Mesendoderm (in vitro differentiated cells): ENCODE measurements at places on chromosomes 12 and 14.
A peak's percentile ranks its signal among the peaks of the same experiment; 100 is the strongest.

- no peak for DNase-seq
These were observed 9.5 kb upstream of the GSG1 start for GRCh38 chr12:13112968-13113367.

DNA sequence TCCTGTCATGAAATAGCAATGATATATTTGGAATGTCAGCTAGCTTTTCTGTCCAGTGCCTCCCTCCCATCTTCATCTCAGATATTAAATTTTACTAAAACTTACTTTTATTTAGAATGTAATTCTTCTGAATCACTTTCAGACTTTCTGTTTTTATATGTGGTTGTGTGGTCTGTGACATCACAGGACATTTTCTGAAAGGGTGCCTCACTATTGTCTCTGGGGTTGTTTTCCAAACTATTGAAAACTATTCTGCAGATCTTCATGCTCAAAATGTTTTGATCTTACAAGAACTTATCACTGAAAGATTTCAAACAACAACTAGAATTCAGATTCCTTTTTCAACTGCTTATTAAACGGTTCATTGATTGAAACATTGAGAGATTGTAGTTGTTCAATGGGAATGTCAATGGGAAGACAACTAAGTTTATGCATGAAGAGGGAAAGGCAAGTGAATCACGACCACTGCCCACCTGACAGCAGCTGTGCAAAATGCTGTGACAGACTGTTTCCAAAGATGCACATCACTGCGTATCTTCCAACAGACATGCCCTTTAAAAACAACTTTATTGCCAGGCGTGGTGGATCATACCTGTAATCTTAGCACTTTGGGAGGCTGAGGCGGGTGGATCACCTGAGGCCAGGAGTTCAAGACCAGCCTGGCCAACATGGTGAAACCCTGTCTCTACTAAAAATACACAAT is 51.3 kb downstream of the KLRG1 start:
- no peak for DNase-seq

DNA sequence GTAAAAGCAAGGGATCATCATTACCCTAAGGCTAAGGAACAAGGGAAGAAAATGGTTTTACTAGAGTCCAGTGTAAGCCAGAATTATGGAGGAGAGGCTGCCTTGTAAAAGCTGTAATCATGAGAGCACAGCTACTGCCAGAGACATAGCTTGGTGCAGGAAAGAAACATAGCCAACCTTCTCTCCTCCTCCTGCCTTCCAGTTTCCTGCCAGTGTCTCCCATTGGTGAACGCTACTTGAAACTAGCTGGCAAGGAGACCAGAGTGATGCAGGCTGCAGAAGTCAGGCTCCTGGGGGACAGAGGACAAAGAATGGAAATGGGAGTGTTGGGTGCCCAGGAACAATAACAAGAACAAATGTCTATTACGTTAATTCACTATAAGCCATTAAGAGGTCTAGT is 158.5 kb downstream of the NELL2 start:
- no peak for DNase-seq

GRCh38 chr14:61568572-61569011 is 126.7 kb upstream of the HIF1A start:
- DNase-seq = peak; percentile 71

DNA sequence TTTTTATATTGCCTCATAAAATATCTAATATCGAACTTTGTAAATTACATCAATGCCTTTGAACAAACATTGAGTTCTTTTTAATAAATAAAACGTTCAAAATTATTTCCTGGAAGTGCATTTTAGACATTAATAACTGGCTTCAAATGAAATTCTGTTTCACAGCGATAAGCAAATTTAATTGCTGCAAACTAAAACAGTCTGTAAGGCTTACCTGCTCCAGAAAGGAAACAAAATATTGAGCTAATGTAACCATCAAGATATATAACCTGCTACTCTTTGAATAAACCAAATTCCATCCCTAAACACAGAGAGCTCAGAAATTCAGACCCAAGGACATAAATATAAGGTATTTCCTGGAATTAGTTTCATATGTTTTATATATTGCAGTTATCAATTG is 651.3 kb downstream of the MED13L start:
- no peak for DNase-seq

DNA sequence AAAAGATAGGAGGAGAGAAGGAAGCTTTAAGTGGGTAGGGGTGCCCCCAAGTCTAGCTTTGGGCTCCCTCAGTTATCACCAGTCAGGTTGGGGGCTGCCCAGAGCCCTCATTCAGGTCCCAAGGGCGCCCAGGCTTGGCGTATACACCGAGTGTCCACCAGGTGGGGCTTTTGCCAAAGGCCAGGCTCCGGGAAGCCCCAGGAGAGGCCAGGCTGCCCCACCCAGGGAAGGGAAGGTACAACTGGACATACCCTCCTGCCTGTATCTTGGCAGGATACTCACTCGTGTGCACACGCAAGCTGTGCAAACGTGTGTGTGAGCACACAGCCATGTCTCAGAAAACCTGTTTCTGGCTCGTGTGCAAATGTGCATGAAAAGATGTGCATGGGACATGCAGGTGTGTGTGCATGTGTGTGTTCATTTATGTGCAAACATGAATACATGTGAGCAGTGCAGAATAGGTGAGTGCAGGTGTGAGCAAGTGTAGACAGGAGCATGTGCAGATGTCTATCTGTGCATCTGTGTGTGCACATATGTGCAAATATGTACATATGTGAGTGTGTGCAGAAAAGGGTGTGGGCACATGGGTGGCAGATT is 103.9 kb upstream of the MYL2 start:
- DNase-seq = peak; percentile 61
